ENCODE measurements at places on chromosomes 4 and X. TPM values are rescaled to one million over a fixed set of nuclear protein-coding genes. Genes with fewer than 3 reads are reported as not detected.

DNA sequence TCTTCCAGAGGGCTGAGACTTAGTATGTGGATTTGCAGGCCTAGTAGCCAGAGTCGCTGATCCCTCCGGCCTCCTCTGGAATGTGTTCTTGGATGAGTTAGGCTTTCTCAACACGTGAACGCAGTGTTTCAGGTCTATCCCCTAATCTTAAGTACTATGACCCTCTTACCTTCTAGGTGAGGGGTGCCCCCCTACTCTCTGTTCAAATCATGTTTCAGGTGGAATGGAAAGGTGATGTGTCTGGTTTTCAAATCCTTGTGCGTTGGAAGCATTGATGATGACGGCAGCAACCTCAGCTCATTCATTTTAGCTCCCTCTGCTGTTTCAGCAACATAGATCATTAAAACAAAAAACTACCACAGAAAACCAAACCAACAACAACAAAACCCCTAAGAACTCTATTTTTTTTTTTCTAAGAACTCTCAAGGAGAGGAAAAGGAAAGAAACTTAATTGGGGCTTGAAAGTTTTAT is 56.4 kb downstream of the RWDD4 start:
- DNase-seq = no peak
- H3K4me1 ChIP-seq = no peaks in the 10 kb centered on the region
- H3K4me3 ChIP-seq = no peak overlapping the region
- H3K36me3 ChIP-seq = no peaks in the 10 kb centered on the region

DNA sequence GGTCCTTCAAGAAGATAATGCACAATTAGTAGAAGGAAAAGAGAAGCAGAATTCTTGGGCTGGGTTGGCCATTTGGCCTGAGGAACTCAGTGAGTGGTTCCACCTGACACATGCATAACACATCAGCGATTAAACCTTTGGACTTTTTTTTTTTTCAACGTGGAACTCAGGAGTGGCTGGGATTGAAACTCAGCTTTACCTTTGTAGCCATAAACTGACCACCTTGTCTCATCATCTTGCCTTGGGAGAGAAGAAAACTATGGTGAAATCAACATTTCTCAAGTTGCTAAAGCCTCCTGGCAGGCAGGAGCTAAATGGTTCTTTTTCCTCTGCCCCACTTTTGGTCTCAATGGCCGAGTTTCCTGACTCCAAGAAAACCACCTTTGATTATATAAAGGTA is 16.3 kb downstream of the PTTG2 start:
- no peak for DNase-seq
- H3K4me1 ChIP-seq = peaks cover 17% of the 10 kb centered on the region
- H3K27ac ChIP-seq = peak overlapping the region; percentile 46
- H3K27me3 ChIP-seq = no peaks in the 10 kb centered on the region

GRCh38 chr4:166172619-166173018 is 299.6 kb downstream of the TLL1 start:
- H3K4me1 ChIP-seq = no peaks in the 10 kb centered on the region
- H3K36me3 ChIP-seq = no peaks in the 10 kb centered on the region
- H3K4me3 ChIP-seq = no peak overlapping the region
- H3K27ac ChIP-seq = no peak overlapping the region
- no peaks in the 10 kb centered on the region for H3K27me3 ChIP-seq
- no peak for DNase-seq

DNA sequence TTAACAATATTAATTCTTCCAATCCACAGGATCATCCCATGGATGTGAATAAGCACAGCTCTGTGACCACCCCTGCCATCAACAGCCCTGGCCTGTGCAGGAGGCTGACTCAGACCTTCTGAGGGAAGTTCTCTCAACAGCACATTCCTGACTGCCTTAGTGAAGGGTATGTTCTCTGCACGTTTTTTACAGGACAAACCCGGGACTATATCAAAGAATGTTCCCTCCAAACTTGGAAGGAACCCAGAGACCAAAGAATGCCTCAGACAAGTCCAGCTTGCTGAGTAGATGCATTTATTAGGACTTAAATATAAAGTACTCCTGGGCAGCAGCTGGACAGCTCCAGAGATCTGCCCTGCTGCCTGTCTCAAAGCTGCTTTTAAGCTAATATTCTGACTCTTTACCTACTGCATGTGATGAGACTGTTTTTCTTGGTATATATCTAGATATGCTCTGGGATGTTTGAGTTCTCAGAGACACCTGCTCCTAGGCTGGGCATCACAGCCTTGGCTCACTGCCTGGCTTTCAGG is 1127.8 kb upstream of the PRKX start:
- no peak overlapping the region for H3K27ac ChIP-seq
- no peaks in the 10 kb centered on the region for H3K4me1 ChIP-seq
- H3K27me3 ChIP-seq = no peaks in the 10 kb centered on the region
- no peak for DNase-seq
- no peaks in the 10 kb centered on the region for H3K36me3 ChIP-seq
- H3K4me3 ChIP-seq = no peak overlapping the region

GRCh38 chr4:134961963-134962362 is 760.4 kb upstream of the PABPC4L start:
- no peak overlapping the region for H3K27ac ChIP-seq
- DNase-seq = no peak
- H3K27me3 ChIP-seq = no peaks in the 10 kb centered on the region
- no peak overlapping the region for H3K4me3 ChIP-seq
- no peaks in the 10 kb centered on the region for H3K36me3 ChIP-seq

DNA sequence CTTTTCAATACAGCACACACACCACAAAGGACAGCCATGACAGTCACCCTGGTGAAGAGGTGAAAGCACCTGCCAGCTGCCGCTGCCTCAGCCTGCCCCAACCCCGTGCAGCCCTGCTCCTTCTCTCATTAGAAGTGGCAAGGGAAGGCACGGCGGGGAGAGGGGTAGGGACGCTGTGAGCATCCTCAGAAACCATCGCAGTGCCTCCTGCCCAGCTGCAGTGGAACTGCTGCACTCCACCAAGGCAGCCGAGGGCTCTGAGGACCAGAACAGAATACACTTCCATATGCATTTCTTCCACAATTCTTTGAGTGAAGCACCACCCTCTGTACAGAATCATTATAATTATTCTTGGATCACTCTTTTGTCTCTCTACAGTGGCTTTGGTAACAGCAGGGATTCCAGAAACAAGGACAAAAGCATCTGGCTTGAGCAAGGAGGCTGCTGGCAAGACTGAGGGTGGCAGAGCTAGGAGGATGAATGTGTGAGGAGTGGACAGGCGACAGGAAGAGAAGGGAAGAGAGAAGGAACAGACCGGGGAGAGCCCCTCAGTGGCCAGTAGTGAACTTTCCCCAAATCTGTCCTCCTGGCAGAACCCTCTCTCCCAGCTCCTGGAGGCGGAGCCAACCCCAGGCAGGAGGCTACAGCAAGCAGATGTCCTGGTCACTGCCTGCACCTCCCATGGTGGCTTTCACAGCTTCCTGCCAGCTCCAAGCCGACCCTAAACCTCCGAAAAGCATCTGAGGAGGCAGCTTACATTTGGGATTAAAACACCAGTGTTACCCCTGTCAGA is 73.2 kb downstream of the MTNR1A start:
- H3K4me3 ChIP-seq = no peak overlapping the region
- no peak for DNase-seq
- H3K27me3 ChIP-seq = no peaks in the 10 kb centered on the region
- H3K36me3 ChIP-seq = no peaks in the 10 kb centered on the region
- no peaks in the 10 kb centered on the region for H3K4me1 ChIP-seq

Gene USP51
- total RNA-seq = 2.3 TPM

Gene RAB33A
- 14.4 TPM for total RNA-seq

Gene FAM47E
- 0.74 TPM for total RNA-seq
